ENCODE measurements at places on chromosomes 2 and 18. TPM values are rescaled to one million over a fixed set of nuclear protein-coding genes. Genes with fewer than 3 reads are reported as not detected.

DNA sequence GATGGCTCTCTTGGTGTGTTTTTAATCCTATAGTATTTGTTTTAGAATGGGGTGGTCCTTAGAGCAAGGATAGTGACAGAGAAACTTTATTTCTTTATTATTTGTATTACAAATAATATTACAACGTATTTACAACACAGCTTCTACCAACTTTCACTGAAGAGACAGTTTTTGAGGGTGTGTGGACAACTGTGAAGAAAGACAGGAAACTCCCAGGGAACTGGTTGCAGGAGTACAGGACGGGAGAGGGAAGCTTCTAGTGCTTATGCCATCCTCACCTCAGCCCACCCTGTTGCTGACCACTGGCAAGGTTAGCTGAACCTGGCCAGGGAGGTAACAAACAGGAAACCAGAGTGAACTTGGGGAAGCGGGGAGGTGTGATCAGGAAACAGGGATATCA lies 251.7 kb downstream of the BCL11A start:
- peaks cover 5% of the 10 kb centered on the region for H3K27me3 ChIP-seq
- DNase-seq, result no peak
- H3K36me3 ChIP-seq, result no peaks in the 10 kb centered on the region
- H3K4me3 ChIP-seq, result no peak overlapping the region

DNA sequence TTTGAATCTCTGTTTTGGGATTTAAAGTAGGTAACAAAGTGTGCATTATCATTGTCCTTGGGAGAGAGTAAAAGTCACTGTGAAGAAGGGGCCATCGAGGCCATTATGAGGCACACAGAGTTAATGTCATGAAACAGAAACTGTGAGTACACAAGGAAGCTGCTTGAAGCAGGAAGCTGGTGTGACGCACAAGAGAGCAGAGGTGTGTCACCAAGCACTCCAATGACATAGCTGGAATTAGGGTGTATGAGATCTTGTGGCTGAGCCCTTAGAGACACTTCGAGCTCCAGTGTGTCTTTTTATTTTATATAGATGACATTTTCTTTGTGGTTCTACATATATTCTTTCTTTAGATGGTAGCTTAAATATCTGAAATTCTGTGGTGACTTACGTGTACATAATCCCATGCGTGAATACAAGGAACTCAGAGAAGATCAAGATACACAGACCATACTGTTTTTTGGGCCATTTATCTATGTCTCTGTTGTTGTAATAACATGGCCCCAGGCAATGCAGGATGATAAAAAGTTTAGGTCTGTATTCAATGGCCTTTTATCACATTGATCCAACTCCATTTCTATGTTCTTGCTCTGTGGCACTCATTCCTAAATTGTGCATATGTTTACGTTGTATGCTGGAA lies 164.7 kb upstream of the FAM98A start:
- H3K36me3 ChIP-seq, result no peaks in the 10 kb centered on the region
- H3K27ac ChIP-seq, result no peak overlapping the region
- DNase-seq, result no peak
- H3K4me1 ChIP-seq, result no peaks in the 10 kb centered on the region
- H3K4me3 ChIP-seq, result no peak overlapping the region

DNA sequence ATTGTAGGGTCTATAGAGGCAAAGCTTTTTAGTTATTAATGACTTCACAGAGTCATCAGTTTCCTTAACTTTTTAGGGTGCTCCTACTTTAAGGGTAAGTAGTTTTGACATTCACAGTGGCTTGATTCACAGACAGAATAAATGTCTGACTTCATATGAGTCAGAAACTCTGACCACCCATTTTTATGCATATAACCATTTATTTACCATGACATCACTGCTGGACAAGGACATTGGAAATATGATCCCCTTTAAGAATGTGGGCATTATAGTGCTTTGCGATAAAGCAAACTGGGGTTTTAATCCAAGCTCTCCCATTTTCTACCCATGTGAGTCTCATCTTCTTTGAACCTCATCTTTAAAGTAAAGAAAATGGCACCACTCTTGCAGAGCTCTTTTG lies 162.0 kb upstream of the MC4R start:
- H3K4me1 ChIP-seq, result no peaks in the 10 kb centered on the region
- DNase-seq, result no peak
- no peaks in the 10 kb centered on the region for H3K36me3 ChIP-seq
- H3K4me3 ChIP-seq, result no peak overlapping the region
- H3K27ac ChIP-seq, result no peak overlapping the region

- peaks cover 16% of the 10 kb centered on the region for H3K27me3 ChIP-seq
- no peak overlapping the region for H3K27ac ChIP-seq
- H3K36me3 ChIP-seq, result no peaks in the 10 kb centered on the region
- H3K4me1 ChIP-seq, result no peaks in the 10 kb centered on the region
Measured at GRCh38 chr2:233707940-233708644, 4.6 kb upstream of the UGT1A5 start.

- no peak overlapping the region for H3K27ac ChIP-seq
- H3K4me3 ChIP-seq, result no peak overlapping the region
- no peak for DNase-seq
- no peaks in the 10 kb centered on the region for H3K4me1 ChIP-seq
Measured at GRCh38 chr2:158772306-158773078, 22.6 kb upstream of the DAPL1 start.

DNA sequence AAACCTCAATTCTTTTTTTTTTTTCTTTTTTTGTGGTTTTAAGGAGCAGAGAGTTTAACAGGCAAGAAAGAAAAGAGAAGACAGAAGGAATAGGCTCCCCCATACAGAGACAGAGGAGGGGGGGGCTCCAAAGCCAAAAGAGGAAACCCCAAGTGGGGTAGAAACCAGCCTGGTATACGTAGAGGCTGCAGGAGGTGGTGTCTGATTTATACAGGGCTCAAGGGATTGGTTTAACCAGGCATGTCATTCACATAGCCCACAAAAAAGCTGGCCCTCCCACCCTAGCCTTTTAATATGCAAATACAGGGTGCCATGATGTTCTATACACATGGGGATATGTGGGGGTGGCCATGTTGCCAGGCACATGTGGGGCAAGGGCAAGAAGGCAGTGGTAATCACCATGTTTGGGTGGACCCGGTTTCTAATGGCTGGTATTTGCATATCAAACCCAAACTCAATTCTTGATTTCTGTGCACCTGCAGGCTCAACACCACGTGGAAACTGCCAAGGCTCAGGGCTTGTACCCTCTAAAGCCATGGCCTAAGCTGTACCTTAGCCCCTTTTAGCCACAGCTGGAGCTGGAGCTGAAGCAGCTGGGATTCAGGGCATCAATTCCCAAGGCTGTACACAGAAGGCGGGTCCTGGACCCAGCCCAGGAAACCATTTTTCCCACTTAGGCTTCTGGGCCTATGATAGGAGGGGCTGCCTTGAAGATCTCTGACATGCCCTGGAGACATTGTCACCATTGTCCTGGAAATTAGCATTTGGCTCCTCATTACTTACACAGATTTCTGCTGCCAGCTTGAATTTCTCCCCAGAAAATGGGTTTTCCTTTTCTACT lies 170.3 kb downstream of the MAIP1 start:
- no peak for DNase-seq
- no peaks in the 10 kb centered on the region for H3K36me3 ChIP-seq
- H3K4me3 ChIP-seq, result no peak overlapping the region
- no peaks in the 10 kb centered on the region for H3K4me1 ChIP-seq

- DNase-seq, result no peak
- H3K27ac ChIP-seq, result no peak overlapping the region
- no peak overlapping the region for H3K4me3 ChIP-seq
- H3K27me3 ChIP-seq, result no peaks in the 10 kb centered on the region
- peaks cover 43% of the 10 kb centered on the region for H3K36me3 ChIP-seq
Measured at GRCh38 chr18:58557008-58557435, 71.9 kb downstream of the ALPK2 start.

DNA sequence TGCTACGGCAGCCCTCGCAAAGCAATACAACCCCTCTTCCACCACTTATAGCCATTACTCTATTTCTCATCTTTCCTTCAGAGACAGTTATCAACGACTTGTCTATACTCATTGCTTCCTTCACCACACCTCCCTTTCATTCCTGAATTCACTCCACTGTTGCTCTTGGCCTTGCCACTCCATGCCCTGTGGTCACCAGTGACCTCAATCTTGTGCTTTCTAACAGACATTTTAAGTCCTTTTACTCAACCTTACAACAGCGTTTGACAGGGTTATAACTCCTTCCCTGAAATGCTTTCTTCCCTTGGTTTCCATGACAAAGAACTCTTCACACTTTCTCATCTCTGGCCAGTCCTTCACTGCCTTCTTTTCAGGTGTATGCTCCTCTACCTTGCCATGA lies 90.6 kb upstream of the CCDC141 start:
- no peaks in the 10 kb centered on the region for H3K36me3 ChIP-seq
- H3K27ac ChIP-seq, result no peak overlapping the region
- no peak overlapping the region for H3K4me3 ChIP-seq
- H3K27me3 ChIP-seq, result no peaks in the 10 kb centered on the region
- H3K4me1 ChIP-seq, result no peaks in the 10 kb centered on the region
- peak; percentile 15 for DNase-seq

DNA sequence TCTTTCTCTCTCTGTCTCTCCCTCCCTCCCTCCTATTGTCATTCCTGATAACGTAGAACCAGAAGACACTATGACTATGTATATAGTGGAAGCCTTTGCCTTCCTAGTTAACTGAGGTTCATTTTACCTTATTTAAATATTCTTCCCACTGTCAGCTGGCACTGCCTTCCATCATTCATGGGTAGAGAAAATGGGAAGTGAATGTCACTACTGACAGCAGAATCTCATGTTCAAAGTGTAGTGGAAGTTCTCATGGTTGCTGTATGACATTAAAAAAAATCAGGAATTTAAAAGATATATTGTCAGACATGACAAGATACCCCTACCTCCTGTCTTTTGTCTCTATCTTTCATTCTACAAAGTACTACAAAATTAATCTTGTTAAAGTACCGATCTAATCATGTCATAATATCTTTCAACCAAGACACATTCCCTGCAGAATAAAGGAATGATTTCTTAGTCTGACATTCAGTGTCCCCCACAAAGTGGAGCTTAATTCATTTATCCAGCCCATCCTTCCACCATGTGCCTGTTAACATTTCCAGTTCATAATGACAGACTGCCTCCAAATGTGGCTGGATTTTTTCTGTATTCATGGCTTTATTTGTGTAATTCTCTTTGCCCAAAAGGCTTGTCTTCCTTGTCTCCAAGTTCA lies 250.1 kb upstream of the CDH20 start:
- no peaks in the 10 kb centered on the region for H3K36me3 ChIP-seq
- H3K27me3 ChIP-seq, result no peaks in the 10 kb centered on the region
- no peak overlapping the region for H3K27ac ChIP-seq
- no peak overlapping the region for H3K4me3 ChIP-seq
- DNase-seq, result no peak

- H3K27me3 ChIP-seq, result no peaks in the 10 kb centered on the region
- no peak overlapping the region for H3K27ac ChIP-seq
- no peak for DNase-seq
- no peaks in the 10 kb centered on the region for H3K36me3 ChIP-seq
Measured at GRCh38 chr2:168217920-168218319, 29.5 kb downstream of the STK39 start.

GRCh38 chr2:143132355-143132754 lies 3.1 kb downstream of the ARHGAP15 start:
- H3K36me3 ChIP-seq, result peaks cover 5% of the 10 kb centered on the region
- H3K4me3 ChIP-seq, result peak overlapping the region; percentile 84
- peaks cover 77% of the 10 kb centered on the region for H3K4me1 ChIP-seq
- DNase-seq, result peak; percentile 30

Gene SERPINB4
- total RNA-seq, result not detected

Gene DTNA
- 0.56 TPM for total RNA-seq

Gene PROM2
- 0.39 TPM for total RNA-seq
